CD14-positive monocyte (primary cell): ENCODE measurements at places on chromosomes 7 and 10.

- DNase-seq, result no peak
Observed at GRCh38 chr7:148146346-148146745, 444.2 kb upstream of the C7orf33 start.

GRCh38 chr7:51280156-51280555 is 36.5 kb downstream of the COBL start:
- no peak for DNase-seq

DNA sequence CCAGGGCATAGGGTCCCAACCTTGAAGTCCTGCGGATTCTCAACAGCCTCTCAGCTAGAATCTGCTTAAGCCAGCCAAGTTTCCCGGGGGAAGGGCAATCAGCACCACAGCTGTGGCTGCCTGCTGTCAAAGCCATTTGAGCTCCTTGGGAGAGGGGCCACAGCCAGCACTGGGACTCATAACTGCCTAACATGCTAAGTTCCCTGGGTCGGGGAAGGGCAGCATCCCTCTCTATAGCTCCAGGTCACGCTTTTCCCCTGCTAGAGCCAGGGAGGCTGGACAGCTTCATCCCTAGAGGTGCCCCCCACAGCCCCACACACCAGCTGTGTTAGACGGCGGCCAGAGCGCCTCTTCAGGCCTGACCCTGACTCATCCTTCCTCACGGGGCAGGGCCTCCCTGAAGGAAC is 49.6 kb upstream of the PDE1C start:
- no peak for DNase-seq

DNA sequence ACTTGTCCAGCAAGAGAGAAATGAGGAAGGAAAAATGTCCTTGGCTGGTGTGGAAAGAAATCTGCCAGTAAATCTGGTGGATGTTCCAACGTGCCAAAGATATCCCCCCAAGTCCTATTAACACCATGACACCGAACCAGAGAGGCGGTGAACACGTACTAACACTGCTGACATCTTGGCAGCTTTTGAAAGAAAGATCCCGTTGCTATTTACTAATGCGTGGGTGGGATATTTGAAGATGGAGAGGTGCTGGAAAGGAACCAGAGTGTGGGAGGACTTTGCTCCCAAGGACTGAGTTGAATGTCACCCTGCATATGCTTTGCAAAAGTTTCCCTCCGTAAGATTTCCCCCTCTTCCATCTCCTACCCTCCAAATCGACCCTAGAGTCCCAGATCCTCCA is 7.9 kb downstream of the CCDC3 start:
- no peak for DNase-seq

- no peak for DNase-seq
Observed at GRCh38 chr7:94295850-94296249, 98.8 kb upstream of the COL1A2 start.

DNA sequence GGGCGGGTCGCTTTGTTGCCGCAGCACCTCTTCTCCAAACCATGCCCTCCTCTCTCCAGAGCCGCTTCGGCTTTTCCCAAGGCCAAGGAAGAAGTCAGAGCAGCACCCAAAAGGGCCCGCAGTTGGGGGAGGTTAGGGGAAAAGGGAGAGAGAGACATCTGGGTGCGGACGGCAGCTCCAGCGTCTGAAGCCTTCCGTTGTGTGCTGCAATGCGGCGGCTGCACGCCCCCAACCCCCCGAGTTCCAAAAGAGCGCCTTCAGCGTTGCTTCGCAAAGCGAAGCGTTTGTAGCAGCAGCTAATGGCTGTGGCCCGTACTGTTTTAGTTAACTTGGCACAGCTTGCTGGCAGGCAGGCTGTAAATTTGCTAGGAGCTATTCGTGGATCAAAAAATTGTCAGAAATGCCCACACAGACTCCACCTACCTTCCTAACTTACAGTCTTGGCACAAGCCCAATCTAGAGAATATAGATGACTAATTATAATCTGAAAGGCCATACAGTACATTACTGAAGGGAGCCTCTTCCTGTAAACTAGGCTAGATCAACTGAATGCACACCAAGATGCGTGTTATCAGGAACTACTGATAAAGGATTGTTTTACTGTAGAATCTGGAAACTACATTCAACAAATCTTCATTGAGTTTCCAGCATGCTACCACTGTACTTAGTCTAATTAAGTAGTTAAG is 1.1 kb upstream of the KBTBD2 start:
- peak; percentile 64 for DNase-seq

DNA sequence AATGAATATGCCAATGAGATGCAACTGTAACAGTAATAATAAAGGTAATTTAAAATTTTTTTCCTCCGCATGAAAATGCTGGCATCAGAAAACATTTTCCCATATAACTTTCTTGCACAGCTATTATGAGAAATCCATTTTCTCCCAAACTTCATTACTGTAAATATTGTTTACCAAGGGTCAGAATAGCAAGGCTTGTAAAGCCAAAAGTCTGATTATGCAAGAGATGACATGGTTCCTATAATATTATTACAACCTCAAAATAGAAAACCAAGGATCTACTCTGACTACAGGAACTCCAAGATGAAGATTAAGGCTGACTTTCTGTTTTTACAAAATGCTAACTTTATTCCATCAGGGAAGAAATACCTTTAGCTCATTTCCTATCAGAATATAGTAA is 162.7 kb upstream of the CDK1 start:
- DNase-seq, result no peak

DNA sequence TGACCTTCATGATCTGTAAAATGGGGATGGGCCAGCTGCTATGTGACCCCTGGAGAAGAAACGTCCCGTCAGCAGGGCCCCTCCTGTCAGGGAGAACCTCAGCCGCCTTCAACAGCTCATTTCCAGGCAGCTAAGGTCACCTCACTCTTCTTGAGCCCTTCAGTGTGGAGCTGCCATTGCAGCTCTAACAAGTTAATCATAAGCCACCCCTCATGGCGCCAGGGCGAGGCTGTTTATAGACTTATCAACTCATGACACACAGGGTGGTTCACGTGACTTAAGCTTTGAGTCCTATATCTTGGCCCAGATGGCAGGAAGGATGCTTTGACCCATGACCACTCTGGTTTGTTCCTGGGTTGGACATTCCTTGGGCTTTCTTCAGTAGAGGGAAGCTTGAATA is 315.1 kb downstream of the TNS3 start:
- no peak for DNase-seq

- no peak for DNase-seq
Observed at GRCh38 chr7:137771679-137772078, 75.1 kb downstream of the DGKI start.

DNA sequence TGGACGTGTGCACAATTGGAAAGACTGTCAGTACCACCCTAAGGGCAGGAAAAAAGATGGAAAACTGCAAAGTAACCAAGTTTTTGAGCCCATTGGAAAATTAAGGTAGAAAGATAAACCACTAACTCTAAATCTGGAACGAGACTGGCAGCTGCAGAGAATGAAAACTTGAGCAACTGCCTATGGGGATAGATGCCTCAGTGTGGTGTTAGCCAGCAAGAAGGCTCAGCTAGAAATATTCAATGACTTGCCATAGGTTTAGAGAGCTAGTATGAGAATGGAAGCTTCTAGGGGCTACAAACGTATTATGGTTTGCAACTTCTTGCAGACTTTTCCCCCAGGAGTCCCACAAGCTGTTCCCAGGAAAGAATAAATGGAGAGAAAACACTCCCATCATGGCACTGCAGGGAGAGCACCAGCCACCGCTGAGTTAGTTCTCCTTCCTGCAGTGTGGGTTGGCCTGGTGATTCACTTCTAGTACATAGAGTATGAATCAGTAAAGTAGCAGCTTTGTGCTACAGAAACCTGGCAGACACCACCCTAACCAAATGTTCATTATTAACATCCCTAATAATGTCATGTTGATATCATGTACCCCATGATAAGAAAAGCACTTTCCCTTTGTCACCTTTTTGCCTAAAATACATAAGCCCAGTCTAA is 372.4 kb upstream of the VWC2 start:
- no peak for DNase-seq

DNA sequence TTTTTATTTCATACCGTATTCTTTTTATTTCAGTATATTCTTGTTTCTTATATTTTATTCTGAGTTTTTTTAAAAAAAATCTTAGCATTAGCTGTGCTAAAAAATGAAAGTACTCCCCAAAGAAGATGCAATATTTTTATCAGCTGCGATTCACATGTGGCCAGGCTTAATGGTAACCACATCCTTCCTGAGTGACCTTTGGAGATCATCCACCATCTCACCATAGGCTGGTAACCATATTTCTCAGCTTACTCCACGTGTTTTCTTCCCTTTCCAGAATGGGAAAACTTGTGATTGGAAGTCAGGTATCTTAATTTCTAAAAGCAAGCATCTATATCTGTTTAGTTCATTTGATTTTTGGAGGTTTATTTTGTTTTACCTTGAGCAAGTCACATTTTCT is 18.8 kb upstream of the LIPM start:
- DNase-seq, result no peak

- no peak for DNase-seq
Observed at GRCh38 chr7:116528008-116528789, 3.4 kb downstream of the CAV1 start.

- DNase-seq, result no peak
Observed at GRCh38 chr7:158097453-158098124, 490.0 kb downstream of the PTPRN2 start.

- no peak for DNase-seq
Observed at GRCh38 chr7:116393654-116394053, 105.9 kb upstream of the CAV2 start.

DNA sequence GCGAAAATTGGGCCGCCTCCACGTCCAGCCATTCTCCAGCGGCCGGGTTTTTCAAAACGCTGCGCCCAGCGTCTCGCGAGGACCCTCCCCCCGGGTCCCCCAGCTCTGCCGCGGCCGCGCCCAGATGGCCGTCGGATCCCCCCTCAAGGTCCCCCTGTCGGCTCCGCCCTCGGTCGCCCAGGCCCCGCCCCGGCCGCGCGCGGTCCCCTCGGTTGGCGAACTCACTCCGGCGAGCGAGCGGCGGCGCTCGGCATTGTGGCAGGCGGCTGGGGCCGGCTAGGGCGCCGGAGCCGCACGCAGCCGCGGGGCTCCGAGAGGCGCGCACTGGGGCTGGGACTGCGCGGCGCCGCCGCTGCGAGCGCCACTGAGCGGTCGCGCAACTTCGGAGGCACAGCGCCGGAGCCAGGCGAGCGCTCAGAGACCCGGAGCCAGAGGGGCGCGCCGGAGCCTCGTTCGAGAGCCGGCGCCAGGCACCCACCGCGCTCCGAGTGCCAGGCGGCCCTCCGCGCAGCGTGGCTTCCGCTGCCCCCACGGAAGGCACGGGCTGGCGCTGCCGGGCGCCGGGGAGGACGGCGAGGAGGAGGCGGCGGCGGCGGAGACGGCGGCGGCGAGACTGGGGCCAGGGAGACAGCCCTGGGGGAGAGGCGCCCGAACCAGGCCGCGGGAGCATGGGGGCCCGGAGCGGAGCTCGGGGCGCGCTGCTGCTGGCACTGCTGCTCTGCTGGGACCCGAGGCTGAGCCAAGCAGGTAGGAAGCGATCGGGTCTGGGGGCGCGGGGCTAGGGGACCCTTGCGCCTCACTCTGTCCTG is at the start of gene UNC5B:
Gene UNC5B (plus strand): TSS at position 253 of the 809 bp plus-strand sequence. CDS start 416 bp downstream, at position 669.
- peak; percentile 48 for DNase-seq

DNA sequence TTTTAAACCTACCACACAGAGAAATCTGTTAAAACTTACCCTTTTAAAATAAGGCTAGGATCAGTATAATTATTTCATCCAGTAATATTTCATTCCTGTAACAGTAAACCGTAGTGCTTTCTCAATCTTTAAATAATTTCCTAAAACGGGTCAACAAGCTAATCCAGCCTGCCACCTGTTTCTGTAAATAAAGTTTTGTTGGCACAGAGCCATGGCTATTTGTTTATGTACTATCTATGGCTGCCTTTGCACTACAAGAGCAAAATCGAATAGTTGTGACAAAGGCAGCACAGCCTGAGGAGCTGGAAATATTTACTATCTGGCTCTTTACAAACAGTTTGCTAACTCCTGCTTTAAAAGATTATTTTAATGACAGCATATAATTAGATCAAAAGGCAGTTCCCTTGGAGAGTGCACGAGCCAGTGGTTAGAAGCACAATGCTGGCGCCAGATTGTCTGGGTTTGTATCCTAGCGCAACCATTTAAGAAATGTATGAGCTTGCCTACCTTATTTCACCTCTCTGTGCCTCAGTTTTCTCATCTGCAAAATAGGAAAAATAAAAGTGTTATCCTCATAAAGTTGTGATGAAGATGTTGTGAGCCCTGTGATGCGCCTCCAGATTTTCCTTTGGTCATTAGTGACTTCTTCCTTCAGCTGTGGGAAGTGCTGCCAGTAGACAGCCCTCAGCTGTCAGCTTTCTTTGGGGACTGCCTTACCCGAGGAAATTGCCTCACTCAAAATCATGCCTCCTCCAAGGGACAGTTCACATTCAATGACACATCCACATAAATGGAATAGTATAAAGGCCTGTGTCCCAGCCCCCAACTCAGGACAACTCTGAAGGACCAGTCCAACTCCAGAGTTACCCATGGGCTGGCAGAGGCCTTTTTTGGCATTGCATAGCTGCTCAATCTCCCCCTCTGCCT is 11.8 kb upstream of the MIOS start:
- no peak for DNase-seq

DNA sequence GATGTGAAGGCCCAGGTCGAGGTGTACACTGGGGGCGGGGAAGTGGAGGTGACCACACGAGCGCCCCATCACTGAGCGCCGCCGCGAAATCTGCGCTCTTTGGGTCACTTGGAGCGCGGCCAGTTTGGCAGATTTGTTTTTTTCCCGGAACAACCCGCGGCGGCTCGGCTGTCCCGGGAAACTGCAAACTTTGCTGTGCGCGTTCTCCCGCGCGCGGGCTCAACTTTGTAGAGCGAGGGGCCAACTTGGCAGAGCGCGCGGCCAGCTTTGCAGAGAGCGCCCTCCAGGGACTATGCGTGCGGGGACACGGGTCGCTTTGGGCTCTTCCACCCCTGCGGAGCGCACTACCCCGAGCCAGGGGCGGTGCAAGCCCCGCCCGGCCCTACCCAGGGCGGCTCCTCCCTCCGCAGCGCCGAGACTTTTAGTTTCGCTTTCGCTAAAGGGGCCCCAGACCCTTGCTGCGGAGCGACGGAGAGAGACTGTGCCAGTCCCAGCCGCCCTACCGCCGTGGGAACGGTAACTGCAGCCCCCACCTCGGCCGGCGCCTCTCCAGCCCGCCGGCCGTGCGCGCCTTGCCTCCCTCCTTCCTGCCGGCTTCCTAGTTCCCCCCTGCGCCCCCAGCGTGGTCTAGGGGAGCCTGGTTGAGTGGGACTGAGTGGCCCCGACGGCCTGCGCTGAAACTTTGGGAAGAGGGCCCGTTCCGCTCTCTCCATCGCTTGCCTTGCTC is at the start of gene CASP7:
Gene CASP7 (plus strand): TSS at position 450 of the 727 bp plus-strand sequence. CDS start 17,582 bp downstream, outside the sequence.
- DNase-seq, result peak; percentile 65

DNA sequence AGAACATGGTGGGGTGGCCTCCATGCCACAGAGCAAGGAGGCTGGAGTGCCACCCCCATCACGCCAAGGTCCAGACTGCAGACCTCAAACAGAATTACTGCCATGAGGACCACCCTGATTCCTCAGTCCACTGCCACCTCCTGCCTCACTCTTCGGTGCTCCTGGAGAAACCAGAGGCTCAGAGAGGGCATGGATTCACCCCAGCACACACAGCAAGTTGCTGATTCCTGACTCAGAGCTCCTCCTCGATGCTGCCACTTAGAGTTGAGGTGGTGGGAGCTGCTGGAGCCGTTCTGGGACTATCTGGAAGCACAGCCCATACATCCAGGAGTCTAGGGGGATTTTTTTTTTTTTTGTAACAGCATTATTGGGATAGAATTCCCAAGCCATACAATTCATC is 22.0 kb upstream of the MYL10 start:
- DNase-seq, result no peak
